Keratinocyte (primary cell): ENCODE measurements at places on chromosomes 6 and 20.
A peak's percentile ranks its signal among the peaks of the same experiment; 100 is the strongest.

DNA sequence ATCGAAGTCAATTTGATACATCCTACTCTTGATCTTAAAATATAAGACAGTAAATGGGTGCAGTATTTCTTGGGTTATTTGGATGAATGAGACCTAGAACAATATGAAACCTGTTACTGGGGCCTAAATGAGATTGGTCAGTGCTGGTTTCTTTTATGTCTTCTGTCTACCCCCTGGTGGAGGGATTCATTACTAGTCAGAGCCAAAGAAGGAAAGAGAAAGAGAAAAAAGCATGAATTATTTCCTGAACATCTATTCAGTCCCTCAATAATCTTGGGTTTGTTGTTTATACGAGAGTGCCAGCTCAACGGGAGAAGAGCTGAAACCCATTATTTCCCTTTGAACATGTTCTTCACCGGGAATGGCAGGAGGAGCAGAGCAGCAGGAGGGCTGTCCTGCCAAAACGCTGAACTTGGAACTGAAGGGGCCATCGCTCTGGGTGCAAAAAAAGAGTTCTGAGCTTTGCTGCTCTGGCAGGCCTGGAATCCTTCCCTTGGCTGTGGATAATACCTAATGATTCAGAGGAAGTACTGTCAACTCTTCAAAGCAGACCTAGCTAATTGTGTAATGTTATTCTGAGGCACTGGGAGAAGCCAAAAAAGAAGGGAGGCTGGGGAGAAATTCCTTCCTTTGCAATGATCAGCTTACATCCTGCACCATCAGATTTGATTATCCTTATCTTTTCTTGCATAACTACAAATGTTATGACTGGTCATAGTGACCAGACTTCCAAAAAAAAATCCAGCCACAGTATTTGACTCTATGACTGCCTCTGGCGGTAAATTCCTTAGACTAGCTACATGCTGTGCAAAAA is 72.0 kb downstream of the BLOC1S5 start:
- DNase-seq, result no peak

- DNase-seq, result peak; percentile 85
Measured at GRCh38 chr6:42338744-42339222, 112.9 kb downstream of the TRERF1 start.

DNA sequence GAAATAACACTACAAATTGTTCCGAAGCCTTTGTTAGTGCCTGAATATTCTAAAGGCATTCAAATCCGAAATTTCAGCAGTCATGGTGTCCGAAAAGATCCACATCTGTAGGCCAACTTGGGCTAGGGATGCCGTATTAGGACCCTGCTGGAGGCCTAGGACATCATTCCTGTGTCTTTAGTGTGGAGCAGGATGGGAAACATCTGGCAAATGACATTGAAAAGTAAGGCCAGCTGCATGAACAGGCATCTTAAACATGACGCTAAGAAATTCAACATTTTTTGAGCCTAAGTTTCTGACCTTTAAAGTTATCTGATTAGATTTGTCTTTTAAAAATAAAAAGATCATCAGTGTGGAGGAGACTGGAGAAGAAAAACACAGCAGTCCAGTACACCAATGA is 91.3 kb downstream of the MYLK4 start:
- DNase-seq, result no peak

GRCh38 chr6:39430871-39431523 is 108.5 kb upstream of the KCNK16 start:
- no peak for DNase-seq

DNA sequence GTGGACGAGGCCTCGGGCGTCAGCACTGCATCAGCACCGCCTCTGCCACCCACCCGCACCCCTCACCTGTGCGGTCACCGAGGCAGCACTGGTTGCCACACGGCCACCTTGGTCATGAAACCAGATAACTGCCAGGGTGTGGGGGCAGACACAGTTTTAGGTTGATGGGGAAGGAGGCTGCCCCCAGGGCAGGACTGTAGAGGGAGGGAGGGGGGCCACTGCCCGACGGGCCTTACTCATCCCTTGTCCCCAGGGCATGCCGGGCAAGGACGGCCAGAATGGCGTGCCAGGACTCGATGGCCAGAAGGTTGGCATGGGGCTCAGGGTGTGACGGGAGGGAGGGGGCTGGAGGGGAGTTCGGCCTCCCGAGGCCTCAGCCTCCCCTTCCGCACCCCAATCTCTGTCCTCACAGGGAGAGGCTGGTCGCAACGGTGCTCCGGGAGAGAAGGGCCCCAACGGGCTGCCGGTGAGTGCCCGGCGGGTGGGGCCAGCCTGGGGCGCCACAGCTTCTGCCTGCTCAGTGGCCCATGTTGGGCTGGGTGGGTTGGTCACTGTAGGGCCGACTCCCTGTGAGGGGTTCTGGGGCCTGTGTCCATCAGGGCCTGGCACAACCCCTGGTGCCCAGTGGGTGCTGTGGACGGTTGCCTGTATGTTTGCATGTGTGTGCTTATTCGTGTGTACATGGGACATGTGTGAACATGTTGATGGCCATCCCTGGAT is 11.8 kb downstream of the COL9A3 start:
- no peak for DNase-seq

GRCh38 chr6:14194483-14194882 is 76.9 kb downstream of the CD83 start:
- no peak for DNase-seq

DNA sequence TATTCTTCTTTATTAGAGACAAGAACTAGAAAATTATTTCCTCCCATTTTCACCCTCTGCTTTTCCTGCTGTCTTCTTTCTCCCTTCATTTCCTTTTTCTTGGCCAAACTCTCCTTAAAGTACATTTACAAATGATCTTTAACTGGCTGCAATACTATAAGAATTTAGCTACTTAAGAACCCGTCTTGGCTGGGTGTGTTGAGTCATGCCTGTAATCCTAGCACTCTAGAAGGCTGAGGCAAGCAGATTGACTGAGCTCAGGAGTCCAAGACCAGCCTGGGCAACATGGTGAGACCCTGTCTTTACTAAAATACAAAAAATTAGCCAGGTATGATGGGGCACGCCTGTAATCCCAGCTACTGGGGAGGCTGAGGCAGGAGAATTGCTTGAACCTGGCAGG is 39.3 kb upstream of the SRPK1 start:
- no peak for DNase-seq

DNA sequence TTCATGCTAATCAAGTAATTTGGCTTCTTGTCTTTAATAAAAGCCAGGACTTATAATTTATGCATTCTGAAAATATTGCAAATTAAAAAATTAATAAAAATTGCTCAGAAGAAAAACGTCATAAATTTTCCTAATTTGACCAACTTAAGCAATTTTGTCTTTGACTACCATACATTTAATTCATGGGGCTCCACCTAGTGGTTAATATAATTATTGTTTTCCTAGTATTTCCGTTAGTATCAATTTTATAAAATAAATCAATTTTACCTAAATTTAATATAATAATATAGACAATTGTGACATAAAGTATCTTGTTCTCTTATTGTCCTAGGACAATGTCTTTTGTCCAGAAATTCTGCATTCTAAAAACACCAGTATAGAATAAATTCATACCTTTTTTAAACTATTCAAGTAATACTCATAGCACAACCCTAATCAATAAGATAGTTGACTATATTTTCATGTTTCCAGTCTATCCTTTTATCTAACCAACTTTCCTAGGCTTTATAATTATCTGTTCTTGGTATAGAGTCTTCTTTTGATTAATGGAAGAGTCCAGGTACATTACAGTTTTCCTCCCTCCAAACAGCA is 319.9 kb downstream of the TRDN start:
- no peak for DNase-seq

- no peak for DNase-seq
Measured at GRCh38 chr20:10119336-10119735, 84.5 kb downstream of the ANKEF1 start.

- peak; percentile 88 for DNase-seq
Measured at GRCh38 chr6:121826156-121826810, 390.8 kb downstream of the GJA1 start.

DNA sequence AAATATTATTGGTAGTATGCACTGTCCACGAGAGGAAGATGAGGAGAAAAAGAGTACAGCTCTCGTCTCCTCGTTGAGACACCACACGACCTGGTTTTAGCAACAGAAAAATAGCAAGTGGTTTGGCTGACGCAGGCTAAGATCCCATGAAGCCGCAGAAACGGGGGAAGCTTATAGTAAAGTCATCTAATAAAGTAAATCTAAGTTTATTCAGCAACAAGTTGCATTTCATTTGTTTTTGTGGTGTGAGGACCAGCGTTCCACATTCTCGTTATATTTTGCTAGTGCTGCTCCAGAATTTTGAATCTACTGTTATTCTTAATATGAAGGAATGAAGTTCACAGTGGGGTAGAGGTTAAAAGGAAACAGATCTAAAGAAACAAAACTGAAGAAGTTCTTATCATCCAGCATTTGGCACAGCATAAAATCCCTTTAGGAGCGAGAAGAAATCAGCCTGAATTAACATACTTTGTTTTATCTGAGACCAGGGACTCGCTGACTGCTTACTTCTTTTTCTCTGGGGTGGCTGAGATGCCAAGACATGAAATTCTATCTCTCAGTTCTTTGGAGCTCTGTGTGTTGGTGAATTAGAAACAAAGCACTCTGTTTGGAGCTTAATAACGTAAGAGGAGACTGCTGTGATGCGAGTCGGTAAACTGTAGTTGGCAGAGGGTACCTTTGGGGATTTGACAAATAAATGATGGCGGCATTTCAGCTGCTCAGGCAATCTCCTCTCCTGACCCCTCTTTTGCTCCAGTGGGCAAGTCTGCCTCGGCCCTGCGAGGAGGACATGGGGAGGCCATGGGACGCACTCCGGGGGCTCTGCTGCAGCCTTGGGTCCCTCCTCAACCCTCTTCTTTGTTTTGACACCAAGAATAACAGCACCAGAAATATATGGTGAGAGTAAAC is 24.9 kb upstream of the IRF4 start:
- no peak for DNase-seq

DNA sequence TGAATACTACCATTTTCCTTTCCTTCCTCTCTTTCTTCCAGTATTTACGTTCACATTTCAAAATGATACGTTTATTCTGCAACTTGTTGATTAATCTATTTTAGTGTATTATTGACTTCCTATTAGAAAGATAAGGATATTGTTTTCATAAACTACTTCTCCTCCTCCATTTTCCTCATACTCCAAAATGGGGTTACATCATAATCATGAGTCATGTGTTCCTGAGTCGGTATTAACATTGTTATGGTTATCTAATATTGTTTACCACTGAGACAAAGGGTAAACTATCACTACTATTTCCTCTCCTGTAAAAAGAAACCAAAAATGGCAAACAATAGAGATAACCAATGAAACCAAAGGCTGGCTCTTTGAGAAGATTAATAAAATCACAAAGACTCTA is 126.5 kb upstream of the CDYL start:
- no peak for DNase-seq

DNA sequence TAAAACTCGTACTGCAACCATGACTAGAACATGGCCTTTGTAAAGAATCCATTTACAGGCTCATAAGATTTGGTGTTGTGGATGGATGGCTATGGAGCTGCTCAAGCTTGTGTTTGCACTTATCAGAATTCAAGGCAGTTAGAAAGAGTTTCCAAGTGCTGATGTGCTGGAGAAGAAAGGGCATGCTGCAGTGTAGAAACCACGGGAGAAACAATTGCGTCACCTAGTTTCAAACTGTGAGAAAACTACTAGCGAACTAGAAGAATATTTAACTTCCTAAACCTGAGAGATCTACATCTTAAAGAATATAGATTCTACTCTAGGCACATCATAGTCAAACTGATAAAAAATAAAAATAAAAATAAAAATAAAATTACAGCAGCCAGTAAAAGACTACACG is 116.2 kb downstream of the SGK1 start:
- DNase-seq, result no peak

GRCh38 chr20:5170341-5170740 is 43.5 kb downstream of the CDS2 start:
- no peak for DNase-seq

GRCh38 chr6:157117431-157118095 is 205.8 kb downstream of the TMEM242 start:
- DNase-seq, result no peak

DNA sequence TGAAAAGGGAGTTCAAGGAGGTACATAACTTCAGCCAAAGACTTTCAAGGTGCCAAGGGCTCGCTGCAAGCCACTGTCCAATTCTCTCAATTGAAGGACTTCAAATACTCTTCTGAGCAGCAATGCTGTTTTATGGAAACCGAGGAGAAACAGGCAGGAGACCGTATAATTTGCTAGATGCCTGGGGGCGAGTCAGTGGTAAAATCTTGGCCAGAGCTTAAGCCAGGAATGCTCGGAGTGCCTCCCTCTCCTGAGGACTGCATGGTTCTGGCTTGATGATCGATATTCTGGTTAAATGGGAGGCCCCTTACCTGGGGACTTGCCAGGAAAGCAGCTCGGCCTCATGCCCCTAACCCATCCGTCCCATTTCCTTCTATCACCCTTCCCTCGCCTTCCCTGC is 35.8 kb upstream of the NOP56 start:
- no peak for DNase-seq

DNA sequence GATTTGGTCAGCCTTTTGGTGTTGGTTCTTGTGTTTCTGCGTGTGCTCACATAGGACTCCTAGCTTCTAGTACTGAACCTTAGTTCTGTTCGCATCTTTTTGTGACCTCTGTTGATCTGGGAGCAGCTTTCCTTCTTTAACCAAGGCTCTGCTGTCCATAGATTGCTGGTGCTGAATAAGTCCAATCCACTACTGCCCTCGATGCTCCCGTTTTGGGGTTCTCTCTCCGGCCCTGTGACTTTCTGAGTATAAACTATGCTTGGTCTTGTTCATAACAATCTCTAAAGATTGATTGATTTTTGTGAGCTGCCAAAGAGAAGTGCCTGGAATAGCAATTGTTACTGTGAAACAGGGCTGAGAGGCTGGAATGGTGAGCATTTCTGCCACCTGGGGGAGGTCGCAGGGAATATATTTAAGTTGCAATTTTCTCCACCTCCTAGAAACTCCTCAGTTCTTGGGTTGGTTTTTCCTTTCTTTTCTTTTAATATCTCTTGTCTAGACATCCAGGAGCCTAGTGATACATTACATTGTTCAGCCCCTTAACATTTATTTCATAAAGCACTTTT is 422.9 kb upstream of the CHD6 start:
- no peak for DNase-seq

DNA sequence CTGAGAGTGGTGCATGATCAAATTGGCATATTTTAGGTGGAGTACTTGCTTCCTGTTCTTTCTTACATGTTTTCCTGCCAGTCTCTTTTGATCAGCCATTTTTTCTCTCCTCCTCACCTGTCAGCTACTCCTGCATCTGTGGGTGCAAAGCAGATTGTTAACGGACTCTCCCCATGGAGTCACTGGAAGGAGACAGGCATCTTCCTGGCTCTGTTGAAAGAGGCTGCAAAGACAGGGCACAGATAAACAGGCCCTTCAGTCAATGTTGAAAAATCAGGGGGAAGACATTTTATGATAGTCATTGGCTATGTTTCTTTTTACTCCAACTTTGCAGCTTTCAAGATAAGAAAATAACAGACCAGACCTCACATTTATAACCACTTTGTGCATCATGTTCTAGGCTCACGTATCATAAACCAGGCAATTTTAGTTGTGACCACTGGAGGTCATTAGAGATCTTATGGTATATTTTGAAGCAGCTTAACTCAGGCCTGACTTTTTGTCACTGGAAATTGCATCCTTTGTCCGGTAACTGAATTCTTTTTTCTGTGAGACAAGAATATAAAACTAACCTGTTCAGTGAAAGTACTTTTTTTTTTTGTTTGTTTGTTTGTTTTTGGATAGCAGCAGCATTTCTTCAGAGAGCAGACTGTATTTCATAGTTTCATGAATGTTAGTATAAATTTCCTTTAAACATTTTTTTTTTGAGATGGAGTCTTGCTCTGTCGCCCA is 20.1 kb downstream of the ECT2L start:
- DNase-seq, result no peak

- no peak for DNase-seq
Measured at GRCh38 chr20:23459461-23460150, 6.9 kb upstream of the CST11 start.
